ENCODE measurements at places on chromosomes 2 and 18. TPM values are rescaled to one million over a fixed set of nuclear protein-coding genes. Genes with fewer than 3 reads are reported as not detected.

The LRRTM4 gene
- 1.1 TPM for total RNA-seq

The SLC38A11 gene
- 0.83 TPM for total RNA-seq

DNA sequence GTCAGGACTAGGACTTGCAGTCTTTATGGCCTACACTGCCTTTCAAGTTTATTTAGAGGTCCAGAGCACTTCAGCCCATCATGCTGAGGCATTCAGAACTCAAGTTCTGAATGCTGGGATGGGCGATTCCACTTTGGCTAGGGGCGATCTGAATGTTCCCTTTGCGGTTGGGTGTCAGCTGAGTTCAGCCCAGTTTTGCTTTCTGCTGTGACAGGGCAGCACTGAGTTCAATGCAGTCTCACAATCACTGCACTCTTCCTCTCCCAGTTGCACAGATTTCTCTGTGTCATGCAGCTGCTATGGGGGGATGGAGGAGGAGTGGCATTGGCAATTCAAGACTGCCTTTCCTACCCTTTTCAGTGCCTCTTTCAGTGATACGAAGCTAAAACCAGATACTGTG, 1232.0 kb upstream of the FAM98A start:
- H3K4me1 ChIP-seq = no peaks in the 10 kb centered on the region
- H3K36me3 ChIP-seq = no peaks in the 10 kb centered on the region
- no peak overlapping the region for H3K4me3 ChIP-seq
- H3K27me3 ChIP-seq = no peaks in the 10 kb centered on the region
- DNase-seq = no peak

- no peaks in the 10 kb centered on the region for H3K36me3 ChIP-seq
- H3K27me3 ChIP-seq = no peaks in the 10 kb centered on the region
- no peak for DNase-seq
- no peaks in the 10 kb centered on the region for H3K4me1 ChIP-seq
- H3K27ac ChIP-seq = no peak overlapping the region
- H3K4me3 ChIP-seq = no peak overlapping the region
Measured at GRCh38 chr18:39711701-39712100, 2146.1 kb upstream of the CELF4 start.

GRCh38 chr2:46230115-46230571, 67.1 kb upstream of the EPAS1 start:
- H3K27me3 ChIP-seq = no peaks in the 10 kb centered on the region
- no peak overlapping the region for H3K4me3 ChIP-seq
- no peak for DNase-seq
- no peaks in the 10 kb centered on the region for H3K4me1 ChIP-seq
- H3K27ac ChIP-seq = no peak overlapping the region

DNA sequence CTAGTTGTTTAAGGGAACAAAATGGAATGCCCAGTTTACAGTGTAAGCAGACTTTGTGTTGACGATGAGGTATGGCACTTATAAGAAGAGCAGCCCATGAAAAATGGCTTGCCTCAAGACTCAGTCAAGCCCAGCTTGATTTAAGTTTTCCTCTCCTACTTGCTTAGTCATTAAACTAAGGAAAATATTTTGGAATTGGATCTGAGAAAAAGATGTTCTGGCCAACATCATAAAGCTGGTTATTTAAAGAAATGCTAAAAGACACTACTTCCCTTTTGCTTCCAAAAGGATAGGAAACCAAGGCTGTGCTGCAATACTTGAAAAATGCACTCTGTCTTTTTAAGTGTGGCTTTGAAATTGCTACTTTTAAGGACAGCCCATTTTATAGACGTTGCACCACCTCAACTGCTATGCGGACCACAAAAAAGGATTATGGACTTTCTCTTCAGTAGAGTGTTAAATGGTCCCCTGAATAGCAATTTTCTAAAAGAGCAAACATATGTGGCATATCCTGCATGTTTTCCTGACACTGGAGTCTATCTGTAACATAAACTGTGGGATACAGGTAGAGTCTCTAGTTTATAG, 32.1 kb downstream of the CCDC141 start:
- no peak for DNase-seq
- H3K4me1 ChIP-seq = no peaks in the 10 kb centered on the region
- no peak overlapping the region for H3K27ac ChIP-seq
- H3K27me3 ChIP-seq = no peaks in the 10 kb centered on the region
- H3K36me3 ChIP-seq = no peaks in the 10 kb centered on the region
- H3K4me3 ChIP-seq = no peak overlapping the region

DNA sequence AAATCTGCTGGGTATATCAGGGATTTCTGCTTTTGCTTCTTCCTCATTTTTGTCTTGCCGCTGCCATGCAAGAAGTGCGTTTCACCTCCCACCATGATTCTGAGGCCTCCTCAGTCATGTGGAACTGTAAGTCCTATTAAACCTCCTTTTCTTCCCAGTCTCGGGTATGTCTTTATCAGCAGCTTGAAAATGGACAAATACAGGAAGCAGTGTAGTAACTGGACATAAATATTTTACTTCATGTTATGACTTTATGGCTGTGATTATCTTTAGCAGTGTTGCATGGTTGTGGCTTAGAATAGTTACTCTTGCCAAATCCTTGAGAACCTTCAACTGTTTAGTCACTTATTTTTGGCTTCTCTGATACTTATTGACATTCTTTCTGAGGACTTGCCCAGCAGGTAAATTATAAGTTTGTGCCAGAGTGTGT, 66.2 kb upstream of the DLX2 start:
- peaks cover 19% of the 10 kb centered on the region for H3K27me3 ChIP-seq
- no peak for DNase-seq
- no peak overlapping the region for H3K4me3 ChIP-seq
- H3K4me1 ChIP-seq = peaks cover 5% of the 10 kb centered on the region
- H3K27ac ChIP-seq = no peak overlapping the region

DNA sequence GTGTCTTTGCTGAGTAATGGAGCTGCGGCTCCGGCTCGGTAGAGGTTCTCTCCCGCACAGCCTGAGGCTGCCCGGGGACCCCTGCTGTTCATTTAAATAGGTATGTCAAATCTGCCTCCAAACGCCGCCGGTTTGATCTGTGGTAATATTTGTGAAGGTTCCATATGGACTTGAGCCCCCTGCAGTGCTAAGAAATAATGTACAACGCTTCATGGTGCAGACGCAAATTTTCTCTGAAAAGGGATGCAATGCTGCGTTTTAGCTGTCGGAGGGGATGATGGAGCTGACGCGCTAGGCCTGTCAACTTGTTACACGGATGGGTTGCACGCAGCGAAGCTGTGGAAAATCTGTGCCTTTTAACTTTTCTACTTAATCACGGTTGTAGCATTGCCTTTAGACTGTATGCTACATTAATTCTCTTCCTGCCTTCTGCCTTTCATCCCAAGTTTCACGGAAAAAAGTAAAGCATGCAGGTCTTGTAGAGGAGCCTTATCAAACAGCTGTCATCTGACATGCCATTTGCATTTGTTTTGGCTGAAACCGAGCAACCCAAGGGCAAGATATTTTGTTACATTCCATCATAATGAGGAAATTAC, 43.2 kb downstream of the MRPS9 start:
- no peak for DNase-seq
- H3K4me1 ChIP-seq = no peaks in the 10 kb centered on the region
- H3K4me3 ChIP-seq = no peak overlapping the region
- H3K36me3 ChIP-seq = no peaks in the 10 kb centered on the region

The DNER gene
- 10.0 TPM for total RNA-seq

DNA sequence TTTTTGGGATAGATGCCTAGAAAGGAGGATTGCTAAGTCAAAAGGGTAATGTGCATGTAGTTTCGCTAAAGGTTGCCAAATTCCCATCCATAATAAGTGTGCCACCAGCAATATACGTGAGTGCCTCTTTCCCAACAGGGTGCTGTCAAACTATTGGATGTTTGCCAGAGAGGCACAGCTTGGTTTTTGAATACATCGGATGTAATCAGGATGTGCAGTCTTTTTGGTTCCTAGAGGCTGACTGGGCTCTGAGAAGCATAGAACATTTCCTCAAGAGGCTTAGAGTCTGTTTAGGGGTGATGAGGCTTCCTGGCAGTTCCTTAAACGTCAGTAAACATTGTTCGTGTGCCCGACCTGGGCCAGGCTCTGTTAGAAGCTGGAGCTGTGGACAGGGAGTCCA, 28.0 kb downstream of the AGAP1 start:
- no peak overlapping the region for H3K27ac ChIP-seq
- DNase-seq = no peak
- no peaks in the 10 kb centered on the region for H3K36me3 ChIP-seq
- H3K4me3 ChIP-seq = no peak overlapping the region

- no peaks in the 10 kb centered on the region for H3K36me3 ChIP-seq
- H3K27ac ChIP-seq = no peak overlapping the region
- no peak overlapping the region for H3K4me3 ChIP-seq
- H3K27me3 ChIP-seq = no peaks in the 10 kb centered on the region
- H3K4me1 ChIP-seq = no peaks in the 10 kb centered on the region
Measured at GRCh38 chr2:6231166-6231565, 539.0 kb downstream of the SOX11 start.

- no peak overlapping the region for H3K27ac ChIP-seq
- H3K4me3 ChIP-seq = no peak overlapping the region
- H3K4me1 ChIP-seq = no peaks in the 10 kb centered on the region
- H3K36me3 ChIP-seq = no peaks in the 10 kb centered on the region
- no peaks in the 10 kb centered on the region for H3K27me3 ChIP-seq
Measured at GRCh38 chr2:148745151-148745851, 100.8 kb downstream of the EPC2 start.

Measured in sigmoid colon (tissue), 7 donors.